Activated T-cell treated with anti-CD3 and anti-CD28 coated beads, Interleukin-2, amount 50 U/mL, for 72 hours (primary cell): ENCODE measurements at places on chromosomes 11 and 22.

DNA sequence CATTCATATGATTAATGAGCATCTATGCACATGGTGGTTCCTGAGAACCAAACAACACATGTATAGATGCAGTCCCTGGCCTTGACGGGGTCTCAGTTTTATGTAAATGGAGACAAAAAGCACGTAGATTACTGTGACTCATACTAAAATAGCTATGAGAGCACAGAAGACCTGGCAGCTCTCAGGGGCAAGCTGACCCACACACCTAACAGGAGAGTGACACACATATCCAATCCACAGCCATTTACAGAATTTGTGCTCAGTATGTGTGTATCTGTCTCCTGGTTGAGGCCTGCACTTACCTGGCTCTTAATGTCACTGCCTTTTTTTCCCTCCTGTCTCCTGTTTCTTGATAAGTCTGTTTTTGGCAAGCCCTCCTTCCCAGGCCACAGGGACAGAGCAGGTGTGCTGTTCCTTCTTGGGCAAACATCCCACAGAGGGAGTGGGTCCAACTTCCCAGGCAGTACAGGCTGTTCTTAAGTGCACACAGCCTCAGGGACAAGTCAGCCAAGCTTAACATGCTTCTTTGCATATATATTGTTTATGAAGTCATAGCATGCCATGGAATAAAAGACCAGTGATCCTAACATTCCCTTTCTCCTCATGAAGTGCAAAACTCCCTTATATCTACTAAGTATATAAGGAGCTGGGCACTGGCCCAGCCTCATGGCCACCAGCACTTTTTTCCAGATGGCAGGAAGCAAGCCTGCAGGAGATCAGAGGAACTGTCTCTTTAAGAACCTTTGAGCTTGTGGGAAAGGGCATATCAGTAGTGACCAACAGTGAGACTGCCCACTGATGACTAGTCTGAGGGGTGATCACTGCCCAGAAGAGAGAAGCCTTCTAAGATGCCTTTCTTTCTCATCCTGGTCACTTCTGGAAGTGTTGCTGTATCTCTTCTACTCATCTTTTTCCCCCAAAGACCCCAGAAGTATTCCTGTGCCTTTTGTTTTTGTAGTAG lies 124.7 kb upstream of the CCDC90B start:
- DNase-seq = no peak

GRCh38 chr11:64225608-64226506 lies at the start of the genes NUDT22 and TRPT1:
TSS of gene NUDT22 (plus strand) at chr11:64226274. CDS start at chr11:64226653, 379 bp downstream.
TSS of gene TRPT1 (minus strand) at chr11:64226186. CDS start at chr11:64225860, 326 bp downstream.
- DNase-seq = peak; percentile 94

DNA sequence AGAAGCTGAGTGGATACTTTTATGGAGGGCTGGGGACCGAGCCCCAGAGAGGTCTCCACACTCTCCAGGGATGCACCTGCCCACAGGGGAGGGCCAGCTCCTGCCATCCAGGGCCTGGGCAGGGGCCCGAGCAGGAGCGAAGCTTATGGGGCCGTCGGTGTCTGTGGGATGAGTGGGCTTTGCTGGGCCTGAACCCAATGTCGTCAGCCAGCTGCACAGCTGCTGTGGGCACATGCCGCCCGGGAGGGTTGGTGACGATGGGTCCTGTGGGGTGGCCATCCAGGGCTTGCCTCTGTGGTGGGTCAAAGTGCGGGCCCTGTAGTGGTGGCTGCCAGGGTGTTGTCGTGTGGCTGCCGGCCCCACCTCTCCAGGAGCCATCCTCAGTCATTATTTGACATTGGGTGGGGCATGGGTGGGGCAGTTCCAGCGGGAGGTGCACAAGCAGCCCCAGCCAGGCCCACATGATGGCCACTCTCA lies 447.1 kb downstream of the TBC1D22A start:
- no peak for DNase-seq

DNA sequence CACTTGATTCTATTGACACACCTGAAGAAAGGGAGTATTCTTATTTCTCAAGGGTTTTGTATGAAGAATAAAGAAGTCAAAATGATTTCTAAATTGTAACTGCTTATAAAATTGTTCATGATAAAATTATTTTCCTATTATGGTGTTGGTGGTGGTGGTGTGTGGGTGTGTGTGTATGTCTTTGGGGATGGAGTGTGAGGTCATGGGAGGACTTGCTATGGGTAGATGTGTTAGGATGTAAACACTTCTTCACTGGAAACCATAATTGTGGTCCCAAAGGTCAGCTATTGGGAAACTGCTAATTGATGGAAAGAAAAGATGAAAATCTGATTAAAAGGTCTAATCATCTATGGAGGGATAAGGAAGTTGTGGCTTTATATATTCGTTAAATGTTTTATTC lies 5.1 kb downstream of the TRIM22 start:
- DNase-seq = no peak

DNA sequence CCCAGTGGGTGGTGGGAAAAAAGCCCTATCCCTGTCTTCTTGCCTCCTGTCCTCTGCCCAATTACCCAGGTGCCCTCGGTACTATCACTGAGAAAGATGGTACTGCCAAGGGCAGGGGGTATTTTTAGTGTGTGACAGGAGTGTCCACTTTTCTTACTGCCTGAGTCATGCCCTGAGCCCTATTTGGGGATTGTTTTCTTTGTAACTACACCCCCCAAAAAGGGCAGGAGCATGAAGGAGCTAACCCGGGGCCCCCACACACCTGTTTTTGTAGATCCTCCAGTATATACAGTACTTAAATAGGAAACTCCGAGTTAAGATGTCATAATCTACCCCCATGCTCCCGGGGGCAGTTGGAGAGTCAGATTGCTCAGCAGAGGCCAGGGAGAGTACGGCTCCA lies 3.8 kb downstream of the SMTNL1 start:
- DNase-seq = no peak

DNA sequence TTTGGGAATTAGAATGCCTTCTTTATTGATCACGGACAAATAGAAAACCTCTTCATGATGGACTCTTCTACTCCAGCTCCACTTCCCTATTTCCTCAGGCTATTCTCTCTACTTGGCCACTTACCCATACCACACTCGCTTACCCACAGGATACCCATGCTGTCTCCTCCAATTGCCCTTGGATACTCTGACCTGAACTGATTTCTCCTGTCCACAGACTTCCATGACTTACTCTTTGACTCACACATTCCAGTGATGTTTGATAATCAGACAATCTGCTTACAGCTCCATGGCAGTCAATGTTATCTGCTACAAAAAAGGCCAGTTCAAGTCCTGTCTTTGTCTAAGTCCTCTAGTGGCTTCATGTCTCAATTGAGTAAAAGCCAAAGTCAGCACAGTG lies 292.0 kb upstream of the CTSC start:
- no peak for DNase-seq

DNA sequence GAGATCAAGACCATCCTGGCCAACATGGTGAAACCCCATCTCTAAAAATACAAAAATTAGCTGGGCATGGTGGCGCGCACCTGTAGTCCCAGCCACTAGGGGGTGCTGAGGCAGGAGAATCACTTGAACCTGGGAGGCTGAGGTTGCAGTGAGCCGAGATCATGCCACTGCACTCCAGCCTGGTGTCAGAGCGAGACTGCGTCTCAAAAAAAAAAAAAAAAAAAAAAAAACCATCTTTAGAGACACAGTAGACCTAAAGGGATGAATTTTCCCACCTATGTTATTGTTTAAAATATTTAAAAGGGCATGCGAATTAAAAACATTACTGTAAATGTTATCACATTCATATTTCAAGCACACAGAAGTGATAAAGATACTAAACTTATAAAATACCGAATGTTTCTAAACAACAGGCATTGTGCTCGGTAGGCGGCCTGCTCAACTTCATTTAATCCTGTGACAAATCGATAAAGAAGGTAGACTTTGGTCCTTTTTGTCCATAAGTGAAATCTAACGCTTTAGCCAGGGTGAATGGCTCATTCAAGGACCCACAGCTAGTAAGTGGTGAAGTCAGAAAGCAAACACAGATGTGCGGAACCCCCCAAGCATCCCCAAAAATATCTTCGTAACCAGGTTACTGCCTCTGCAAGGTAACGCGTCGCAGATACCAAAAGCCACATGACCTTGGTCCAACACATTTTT lies 16.1 kb downstream of the NCAPD3 start:
- peak; percentile 69 for DNase-seq

GRCh38 chr11:69936771-69937170 lies 117.6 kb upstream of the FGF3 start:
- DNase-seq = no peak

DNA sequence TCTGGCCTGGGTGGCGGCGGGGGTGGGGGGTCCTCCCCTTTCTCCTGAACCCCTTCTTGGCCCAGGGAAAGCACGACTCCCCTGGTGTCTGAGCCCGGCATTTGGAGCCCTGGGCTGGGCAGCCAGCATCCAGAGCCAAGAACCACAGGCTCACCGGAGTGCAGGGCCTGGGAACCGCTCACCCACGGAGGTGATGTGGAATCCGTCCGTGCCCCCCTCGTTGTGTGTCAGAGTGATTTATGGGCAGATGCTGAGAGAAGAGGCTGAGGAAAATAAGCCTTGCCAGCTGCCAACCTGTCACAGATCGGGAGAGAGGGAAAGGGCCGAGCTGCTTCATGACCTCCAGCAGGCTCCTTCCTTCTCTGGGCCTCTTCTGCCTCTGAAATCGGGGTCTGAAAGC lies 33.7 kb downstream of the WNT11 start:
- DNase-seq = no peak

GRCh38 chr11:17012712-17013547 lies 1.3 kb downstream of the PLEKHA7 start:
- DNase-seq = no peak

- DNase-seq = no peak
Measured at GRCh38 chr11:8344346-8344745, 80.7 kb upstream of the LMO1 start.

GRCh38 chr11:118939953-118940598 lies 14.3 kb upstream of the BCL9L start:
- DNase-seq = peak; percentile 65

DNA sequence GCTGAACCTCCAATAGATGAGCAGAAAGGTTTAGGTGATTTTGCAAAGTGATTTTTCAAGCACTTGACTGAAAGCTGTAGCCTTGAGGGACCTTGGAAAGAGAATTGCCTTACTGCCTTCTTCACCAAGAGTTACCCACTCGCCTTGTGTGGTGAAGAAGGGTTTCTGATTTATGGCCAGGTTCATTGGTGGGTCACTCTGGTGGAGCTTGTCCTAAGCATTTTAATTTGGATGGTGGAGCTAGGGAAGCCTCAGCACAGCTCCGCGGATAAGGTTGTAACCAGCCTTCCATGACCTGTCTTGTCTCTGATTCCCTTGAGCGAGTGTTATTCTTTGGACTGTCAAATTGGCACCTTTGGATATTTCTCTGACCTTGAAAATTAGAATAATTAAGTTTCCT lies 226.4 kb downstream of the FAT3 start:
- no peak for DNase-seq

GRCh38 chr11:29962243-29962642 lies 54.6 kb downstream of the KCNA4 start:
- no peak for DNase-seq

- DNase-seq = no peak
Measured at GRCh38 chr11:76955459-76956114, 78.6 kb upstream of the B3GNT6 start.

DNA sequence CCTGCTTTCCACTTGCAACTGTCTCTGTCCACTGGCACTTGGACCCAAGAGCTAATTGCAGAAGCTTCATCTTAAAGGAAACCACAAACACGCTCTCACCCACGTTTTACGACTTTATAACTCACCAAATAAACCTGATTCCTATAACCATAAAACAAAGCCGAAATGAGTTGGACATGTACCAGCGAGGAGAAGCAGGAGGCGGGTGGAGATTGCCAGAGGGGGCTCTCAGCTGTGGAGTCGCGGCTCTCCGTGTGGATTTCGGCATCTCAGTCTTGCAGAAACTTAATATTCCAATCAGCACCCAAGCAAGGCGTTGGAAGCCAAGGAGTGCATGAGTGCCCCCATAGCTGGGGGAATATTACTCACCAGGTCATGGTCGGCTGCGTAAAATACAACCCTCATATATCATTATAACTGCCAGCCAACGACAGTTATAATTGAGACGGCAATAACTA lies 483.6 kb downstream of the MN1 start:
- no peak for DNase-seq

- DNase-seq = no peak
Measured at GRCh38 chr11:28461338-28461737, 353.1 kb downstream of the METTL15 start.

- DNase-seq = peak; percentile 91
Measured at GRCh38 chr11:66744485-66745355, 15.7 kb upstream of the SPTBN2 start.

DNA sequence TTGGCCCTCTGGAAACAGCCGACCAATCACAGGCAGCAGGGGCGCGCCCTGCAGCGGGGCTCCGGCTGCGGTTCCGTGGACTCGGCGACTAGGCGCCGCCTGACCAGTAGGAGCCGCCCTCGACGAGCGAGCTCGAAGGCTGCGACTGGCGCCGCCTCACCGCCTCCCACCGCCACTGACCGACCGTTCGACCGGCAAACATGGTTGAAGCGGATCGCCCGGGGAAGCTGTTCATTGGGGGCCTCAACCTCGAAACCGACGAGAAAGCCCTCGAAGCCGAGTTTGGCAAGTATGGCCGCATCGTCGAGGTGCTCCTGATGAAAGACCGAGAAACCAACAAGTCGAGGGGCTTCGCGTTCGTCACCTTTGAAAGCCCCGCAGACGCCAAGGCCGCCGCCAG lies at the start of gene RBMXL2:
RBMXL2 (plus strand) TSS at position 78 of the 400 bp plus-strand sequence; CDS start at position 201, 123 bp downstream.
- no peak for DNase-seq

GRCh38 chr22:44943701-44944324 lies 66.0 kb downstream of the PHF21B start:
- no peak for DNase-seq

DNA sequence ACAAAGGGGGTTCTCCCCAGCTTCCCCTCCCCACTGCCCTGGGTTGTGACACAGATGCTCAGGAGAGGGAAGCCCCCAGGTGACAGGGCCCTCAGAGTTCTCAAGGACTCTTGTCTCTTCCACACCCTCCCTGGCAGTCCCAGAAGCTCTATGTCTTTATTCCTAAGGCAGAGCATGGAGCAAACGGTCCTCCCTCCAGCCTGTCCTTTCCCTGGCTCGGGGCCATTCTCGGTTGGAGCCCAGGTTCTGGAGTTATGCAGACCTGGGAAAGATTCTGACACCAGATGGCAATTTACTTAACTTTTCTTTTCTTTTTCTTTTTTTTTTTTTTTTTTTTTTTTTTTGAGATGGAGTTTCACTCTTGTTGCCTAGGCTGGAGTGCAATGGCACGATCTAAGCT lies 186.6 kb downstream of the CEP164 start:
- DNase-seq = no peak
